K562 (cell line): ENCODE measurements at places on chromosomes 1 and 21. TPM values are rescaled to one million over a fixed set of nuclear protein-coding genes. Genes with fewer than 3 reads are reported as not detected.

DNA sequence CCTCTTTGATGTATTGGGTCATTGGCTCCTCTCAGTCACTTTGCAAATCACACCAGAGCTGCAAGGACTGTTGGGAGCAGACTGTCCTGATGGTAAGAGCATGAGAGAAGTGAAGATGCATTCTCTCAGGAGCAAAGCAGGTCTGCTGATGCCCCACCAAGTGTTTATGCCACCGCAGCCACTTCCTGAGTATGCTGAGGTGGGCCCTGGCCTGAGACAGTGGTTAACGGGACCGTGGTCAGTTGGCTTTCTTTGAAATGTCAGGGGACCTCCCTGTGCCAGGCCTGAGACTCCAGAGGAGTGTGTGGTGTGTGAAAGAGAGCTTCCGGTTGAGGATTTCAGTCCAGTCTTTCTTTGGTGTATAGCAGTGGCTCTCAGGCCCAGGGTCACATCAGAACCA, 79.4 kb downstream of the SPATA46 start:
- no peak overlapping the region for H3K27ac ChIP-seq
- peaks cover 6% of the 10 kb centered on the region; the same call in 1 of the 3 replicates for H3K27me3 ChIP-seq
- no peaks in the 10 kb centered on the region for H3K4me1 ChIP-seq
- no peaks in the 10 kb centered on the region for H3K36me3 ChIP-seq
- no peak for DNase-seq

OLIG2 gene
- polyA plus RNA-seq: not detected in 2 replicates

DNAH14 gene
- 129 and 137 TPM in 2 replicates for polyA plus RNA-seq

CALML6 gene
- polyA plus RNA-seq: 0.16 TPM in 1 of 2 replicates, not detected in the other

DNA sequence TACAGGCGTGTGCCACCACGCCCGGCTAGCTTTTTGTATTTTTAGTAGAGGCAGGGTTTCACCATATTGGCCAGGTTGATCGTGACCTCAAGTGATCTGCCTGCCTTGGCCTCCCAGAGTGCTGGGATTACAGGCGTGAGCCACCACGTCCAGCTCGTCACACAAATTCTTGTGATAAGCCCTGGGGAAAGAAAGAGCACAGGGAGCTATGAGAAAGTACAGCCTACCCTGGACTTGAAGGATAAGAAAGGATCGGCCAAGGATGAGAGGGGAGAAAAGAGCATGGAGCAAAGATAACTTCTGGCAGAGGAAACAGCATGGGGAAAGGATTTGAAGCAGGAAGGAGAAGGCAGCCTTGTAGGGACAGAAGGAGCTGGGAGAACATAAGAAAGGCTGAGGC, 29.2 kb downstream of the SESN2 start:
- H3K27me3 ChIP-seq: no peaks in the 10 kb centered on the region
- H3K4me3 ChIP-seq: no peak overlapping the region
- DNase-seq: peak; percentile 16
- H3K4me1 ChIP-seq: peaks cover 6% of the 10 kb centered on the region; the same call in 1 of the 2 replicates
- no peak overlapping the region; the same call in 2 of the 3 replicates for H3K27ac ChIP-seq
- no peaks in the 10 kb centered on the region for H3K36me3 ChIP-seq

- H3K36me3 ChIP-seq: peaks cover 65% of the 10 kb centered on the region
- peak; percentile 87 for DNase-seq
- H3K4me1 ChIP-seq: peaks cover 37% of the 10 kb centered on the region
- H3K4me3 ChIP-seq: peak overlapping the region; percentile 72
Observed at GRCh38 chr21:46229133-46229922, 754 bp upstream of the LSS start.

DNA sequence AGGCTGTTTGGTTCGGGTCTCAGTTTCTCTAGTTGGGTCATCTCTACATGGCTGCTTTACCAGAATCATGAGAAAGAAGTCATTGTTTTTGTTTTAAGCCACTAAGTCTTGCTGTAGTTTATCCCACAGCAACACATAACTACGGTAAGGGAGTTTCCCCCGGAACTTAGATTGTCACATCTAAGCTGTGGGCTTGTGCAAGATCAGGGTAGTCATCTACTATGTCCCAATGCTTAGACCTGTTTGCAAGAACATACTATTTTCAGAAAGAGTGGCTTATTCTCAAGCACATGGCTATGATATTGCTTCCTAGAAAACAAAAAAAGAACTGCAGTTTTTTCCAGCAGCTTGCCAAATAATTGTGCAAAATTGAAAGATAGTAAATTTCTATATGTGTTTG, 18.0 kb upstream of the OLIG2 start:
- H3K4me3 ChIP-seq: no peak overlapping the region
- no peaks in the 10 kb centered on the region for H3K36me3 ChIP-seq
- H3K27me3 ChIP-seq: no peaks in the 10 kb centered on the region; the same call in 1 of the 3 replicates
- DNase-seq: no peak

GRCh38 chr21:45266518-45267389, 20.9 kb downstream of the POFUT2 start:
- no peak overlapping the region for H3K4me3 ChIP-seq
- peaks cover 46% of the 10 kb centered on the region; the same call in 2 of the 3 replicates for H3K36me3 ChIP-seq
- H3K27ac ChIP-seq: no peak overlapping the region
- peaks cover 6% of the 10 kb centered on the region; the same call in 1 of the 2 replicates for H3K4me1 ChIP-seq
- DNase-seq: no peak
- H3K27me3 ChIP-seq: no peaks in the 10 kb centered on the region

ESRRG gene
- not detected in 2 replicates for polyA plus RNA-seq

DNA sequence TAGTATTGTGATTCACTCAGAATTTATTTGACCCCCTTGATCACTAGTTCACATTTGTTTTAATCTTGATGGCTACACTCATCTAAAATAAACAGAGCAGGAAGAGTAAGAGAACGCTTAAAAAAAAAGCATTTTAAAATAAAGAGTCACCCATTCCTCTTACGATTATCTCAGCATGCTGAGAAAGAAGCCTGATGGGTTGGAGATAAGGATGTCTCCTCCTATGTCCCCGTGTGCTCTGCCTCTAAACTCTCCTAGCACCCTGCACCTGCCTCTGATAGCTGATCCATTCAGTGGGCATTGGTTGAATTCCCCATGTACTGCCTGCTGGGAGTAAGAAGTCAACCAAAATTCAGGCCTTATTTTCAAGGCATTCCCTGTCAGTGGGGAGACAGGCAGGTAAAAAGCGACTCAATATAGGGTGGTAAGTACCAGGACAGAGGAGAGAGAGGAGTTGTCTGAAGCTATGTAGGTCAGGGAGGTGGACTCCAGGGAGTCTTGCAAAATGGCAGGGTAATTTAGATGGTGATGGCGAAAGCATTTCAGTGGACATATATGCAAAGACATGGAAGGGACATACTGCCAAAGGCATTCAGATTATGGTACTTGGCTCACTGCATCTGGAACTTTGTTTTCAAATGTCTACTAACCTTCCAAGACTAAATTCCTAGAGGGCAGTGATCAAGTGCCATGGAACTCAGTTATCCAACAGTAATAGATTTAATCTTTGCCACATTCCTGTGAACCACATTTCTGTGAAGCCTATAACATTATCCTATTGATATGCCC, 18.4 kb downstream of the ELAVL4 start:
- no peak overlapping the region for H3K4me3 ChIP-seq
- DNase-seq: no peak
- H3K4me1 ChIP-seq: no peaks in the 10 kb centered on the region
- no peak overlapping the region for H3K27ac ChIP-seq
- H3K36me3 ChIP-seq: no peaks in the 10 kb centered on the region
- no peaks in the 10 kb centered on the region for H3K27me3 ChIP-seq

- no peaks in the 10 kb centered on the region for H3K36me3 ChIP-seq
- no peak for DNase-seq
- no peak overlapping the region for H3K27ac ChIP-seq
- H3K4me1 ChIP-seq: no peaks in the 10 kb centered on the region
- H3K4me3 ChIP-seq: no peak overlapping the region
Observed at GRCh38 chr1:46081206-46081605, 51.2 kb downstream of the PIK3R3 start.

DNA sequence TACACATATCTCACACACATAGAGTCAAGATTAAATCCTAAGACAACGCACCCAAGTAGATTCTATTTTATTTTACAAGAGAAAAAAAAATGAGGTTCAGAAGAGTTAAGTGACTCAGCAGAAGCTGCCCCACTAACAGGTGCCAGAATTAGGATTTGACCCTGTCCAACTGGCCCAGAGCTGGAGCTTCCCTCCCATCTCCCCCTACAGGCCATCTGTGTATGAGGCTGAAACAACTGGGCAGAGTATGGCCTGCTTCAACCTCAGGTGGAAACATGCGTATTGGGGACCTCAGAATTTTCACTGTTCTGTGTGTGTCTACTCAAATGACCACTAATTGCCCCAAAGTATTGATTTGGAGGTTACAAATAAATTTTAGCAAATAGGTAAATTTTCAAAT, 29.9 kb downstream of the PSMG1 start:
- no peaks in the 10 kb centered on the region for H3K36me3 ChIP-seq
- DNase-seq: peak; percentile 76
- H3K27me3 ChIP-seq: peaks cover 5% of the 10 kb centered on the region; the same call in 2 of the 3 replicates
- no peak overlapping the region for H3K4me3 ChIP-seq
- no peaks in the 10 kb centered on the region for H3K4me1 ChIP-seq

DNA sequence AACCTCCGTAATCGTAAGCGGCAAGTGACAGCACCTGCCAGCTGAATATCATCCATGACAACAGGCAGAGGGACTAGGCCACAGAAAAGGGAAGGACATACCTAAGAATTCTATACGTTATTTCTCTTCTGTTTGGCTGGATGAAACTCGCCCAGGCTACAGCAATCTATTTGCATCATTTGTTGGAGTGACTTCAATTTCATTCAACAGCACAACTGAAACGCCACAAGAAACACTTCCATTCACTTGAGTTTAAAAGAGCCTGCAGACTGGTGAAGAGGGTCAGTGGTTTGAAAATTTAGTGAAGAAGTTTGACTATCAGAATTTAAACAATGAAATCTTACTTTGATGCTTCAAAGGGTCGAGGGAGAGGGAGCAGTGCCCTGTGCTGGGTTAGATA, 378.7 kb downstream of the LMO4 start:
- H3K27ac ChIP-seq: no peak overlapping the region
- no peaks in the 10 kb centered on the region for H3K27me3 ChIP-seq
- DNase-seq: no peak
- H3K4me3 ChIP-seq: no peak overlapping the region

CRP gene
- not detected in 2 replicates for polyA plus RNA-seq

TSACC gene
- 5.0 and 7.5 TPM in 2 replicates for polyA plus RNA-seq

CCDC185 gene
- polyA plus RNA-seq: not detected in 2 replicates

DNA sequence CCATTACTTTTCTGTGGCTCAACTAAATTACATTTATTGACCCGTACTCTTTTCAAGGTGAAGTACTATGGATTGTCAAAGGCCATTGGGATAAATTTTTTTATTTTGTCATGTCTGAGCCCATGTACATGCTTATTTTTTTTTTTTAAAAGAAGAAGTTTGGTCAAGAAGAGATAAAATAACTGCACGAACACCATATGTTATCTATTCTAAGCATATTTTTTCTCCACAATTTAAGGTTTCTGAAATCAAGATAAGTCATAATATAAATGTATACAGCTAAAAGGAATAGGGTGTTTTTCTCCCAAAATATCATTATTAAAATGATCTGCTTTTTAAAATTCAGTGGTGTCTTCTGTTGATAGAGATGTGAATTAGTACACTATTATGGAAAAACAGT, 35.0 kb upstream of the SH2D1B start:
- no peak overlapping the region for H3K27ac ChIP-seq
- no peak for DNase-seq
- H3K27me3 ChIP-seq: no peaks in the 10 kb centered on the region
- no peaks in the 10 kb centered on the region for H3K36me3 ChIP-seq
- H3K4me3 ChIP-seq: no peak overlapping the region

DNA sequence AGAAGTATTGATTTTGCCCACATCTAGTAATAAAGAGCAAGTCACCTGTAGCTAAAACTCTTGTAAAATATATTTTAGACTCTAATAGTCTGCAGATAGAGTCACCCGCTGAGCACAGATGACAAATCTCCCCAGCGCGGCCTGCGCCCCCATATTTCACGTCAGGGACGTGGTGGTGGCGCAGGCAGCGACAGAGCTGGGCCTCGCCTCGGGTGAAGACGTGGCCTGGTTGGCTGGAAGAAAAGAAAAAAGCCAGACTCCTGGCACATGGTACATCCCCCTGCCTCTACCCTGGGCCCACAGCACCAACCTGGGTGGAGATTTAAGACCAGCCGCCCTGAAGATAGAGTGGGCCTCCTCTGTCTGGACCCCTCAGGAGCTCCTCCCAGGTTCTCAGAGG, 6.0 kb upstream of the DMBX1 start:
- H3K4me3 ChIP-seq: no peak overlapping the region
- H3K4me1 ChIP-seq: peaks cover 25% of the 10 kb centered on the region
- no peak overlapping the region for H3K27ac ChIP-seq
- H3K27me3 ChIP-seq: no peaks in the 10 kb centered on the region
- H3K36me3 ChIP-seq: no peaks in the 10 kb centered on the region

MYBPH gene
- 0.13 TPM in 1 of 2 replicates, not detected in the other for polyA plus RNA-seq

ADPRS gene
- polyA plus RNA-seq: 29.9 and 37.2 TPM in 2 replicates

DNA sequence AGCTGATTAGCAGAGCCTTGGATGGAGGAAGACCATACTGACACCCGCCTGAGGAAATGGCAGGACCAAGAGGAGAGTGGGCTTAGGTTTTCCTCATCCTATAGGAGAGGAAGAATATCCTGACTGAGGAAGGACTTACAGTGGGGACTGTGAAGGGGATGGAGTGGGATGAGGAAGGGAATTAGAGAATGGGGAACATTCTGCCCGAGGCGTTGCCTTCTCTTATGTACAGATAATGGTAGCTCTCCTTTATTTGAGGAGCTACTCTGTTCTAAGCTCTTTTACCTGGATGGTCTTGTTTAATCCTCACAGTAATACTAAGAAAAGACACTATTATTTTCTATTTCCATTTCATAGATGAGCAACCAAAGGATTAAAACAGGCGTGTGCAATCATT, 56.0 kb downstream of the OLFML3 start:
- H3K4me3 ChIP-seq: no peak overlapping the region
- no peak overlapping the region for H3K27ac ChIP-seq
- no peaks in the 10 kb centered on the region for H3K36me3 ChIP-seq
- no peaks in the 10 kb centered on the region for H3K4me1 ChIP-seq
- DNase-seq: no peak

DNA sequence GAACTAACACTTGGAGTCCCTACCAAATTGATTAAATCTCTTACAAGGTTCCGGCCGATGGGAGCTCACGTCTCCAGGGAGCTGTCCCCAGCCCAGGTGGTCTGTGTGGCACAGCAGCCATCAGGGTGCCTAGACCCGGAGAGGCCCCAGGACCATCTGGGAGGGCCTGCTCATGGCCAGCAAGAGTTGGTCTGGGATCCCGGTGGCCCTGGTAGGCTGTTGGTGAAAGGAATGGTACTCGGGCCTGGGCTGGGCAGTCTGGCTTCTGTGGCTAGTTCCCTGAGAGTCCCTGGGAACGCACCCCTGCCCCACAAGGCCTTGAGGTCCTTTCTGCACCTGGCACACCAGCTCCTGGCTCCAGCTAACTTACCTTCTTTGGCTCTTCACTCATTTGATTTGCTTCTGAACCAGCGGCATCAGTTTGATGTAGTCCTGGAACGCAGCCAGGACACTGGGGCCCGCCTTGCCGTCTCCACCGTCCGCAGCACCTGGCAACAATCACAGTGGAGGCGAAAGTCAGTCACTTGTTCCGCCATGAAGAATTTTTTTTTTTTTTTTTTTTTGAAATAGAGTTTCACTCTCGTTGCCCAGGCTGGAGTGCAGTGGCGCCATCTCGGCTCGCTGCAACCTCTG, 62.5 kb downstream of the SCCPDH start:
- H3K4me3 ChIP-seq: no peak overlapping the region
- H3K27ac ChIP-seq: no peak overlapping the region
- H3K36me3 ChIP-seq: no peaks in the 10 kb centered on the region
- peaks cover 7% of the 10 kb centered on the region; the same call in 2 of the 3 replicates for H3K4me1 ChIP-seq
- peaks cover 10% of the 10 kb centered on the region for H3K27me3 ChIP-seq

GFI1 gene
- 0.45 and 0.68 TPM in 2 replicates for polyA plus RNA-seq

SYNC gene
- 0.88 and 1.1 TPM in 2 replicates for polyA plus RNA-seq
